Stimulated activated CD8-positive, alpha-beta memory T cell treated with anti-CD3 and anti-CD28 coated beads, Interleukin-15, amount 100 ng/mL, for 4 hours (primary cell): ENCODE measurements at places on chromosomes 6 and 20.

DNA sequence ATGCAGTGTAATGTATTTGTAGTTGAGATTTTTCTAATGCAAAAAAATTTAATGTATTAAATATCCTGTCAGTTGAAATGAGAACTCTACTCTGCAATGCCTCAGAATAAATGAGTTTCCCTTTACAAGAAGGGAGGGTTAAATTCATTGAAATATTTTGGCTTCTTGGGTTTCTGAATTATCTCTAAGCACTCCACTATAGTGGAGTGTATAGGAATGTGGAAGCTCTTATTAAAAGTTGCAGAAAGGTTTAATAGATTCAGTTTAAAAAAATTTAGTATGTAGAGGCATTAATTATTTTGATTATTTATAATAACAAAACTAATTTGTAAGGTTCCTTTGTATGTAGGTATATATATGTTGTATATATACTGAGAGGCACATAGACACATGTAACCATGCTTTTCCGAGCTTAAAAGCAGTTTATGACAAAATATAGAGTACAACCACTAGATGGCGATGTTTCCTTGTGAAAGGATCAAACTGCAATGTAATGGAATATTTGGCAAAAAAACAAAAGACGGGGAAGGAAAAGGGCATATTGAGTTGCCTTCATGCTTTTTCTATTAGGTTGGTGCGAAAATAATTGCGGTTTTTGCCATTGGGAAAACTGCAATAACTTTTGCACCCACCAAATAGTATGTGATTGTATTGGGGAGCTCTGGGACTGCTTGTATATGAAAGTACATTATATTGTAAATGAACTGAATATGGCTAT is 144.2 kb downstream of the MYO6 start:
- no peak for DNase-seq

DNA sequence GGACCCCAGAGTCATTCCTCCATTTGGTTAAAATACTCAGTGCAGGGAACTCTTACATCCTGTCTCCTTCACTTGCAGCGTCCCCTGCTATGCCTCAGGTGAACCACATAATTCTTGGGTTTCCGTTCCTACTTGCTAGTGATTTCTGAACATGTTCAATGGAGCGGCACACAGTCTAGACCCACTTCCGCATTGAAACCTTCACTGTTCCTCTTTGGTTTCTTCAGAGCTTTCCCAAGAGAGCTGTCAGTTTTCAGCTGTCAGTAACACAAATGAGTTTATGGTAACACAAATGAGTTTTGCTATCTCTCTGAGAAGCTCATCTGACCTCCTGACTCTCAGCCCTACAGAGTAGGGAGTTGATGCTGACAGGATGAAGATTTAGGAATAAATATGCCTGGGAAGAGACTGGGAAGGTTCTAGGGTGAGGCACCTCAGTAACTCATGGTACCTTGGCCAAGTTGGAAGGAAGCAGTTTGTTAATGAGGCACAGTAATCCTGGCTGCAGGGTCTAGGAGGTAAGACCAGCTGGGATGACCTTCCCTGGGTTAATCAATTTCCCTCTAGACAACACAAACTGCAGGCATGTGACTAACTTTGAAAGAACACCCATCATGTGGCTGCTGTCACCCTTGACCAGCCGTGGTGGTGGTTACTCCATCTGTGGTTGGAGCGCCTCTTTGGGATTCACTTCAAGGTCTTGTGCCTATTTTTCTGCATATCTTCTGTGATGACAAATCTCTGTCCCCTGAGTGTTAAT is 5.4 kb downstream of the SYS1 start:
- DNase-seq = no peak

GRCh38 chr6:170289951-170290295 is 955 bp downstream of the DLL1 start:
- no peak for DNase-seq

GRCh38 chr6:142934106-142934505 is 10.9 kb downstream of the HIVEP2 start:
- no peak for DNase-seq

- no peak for DNase-seq
Observed at GRCh38 chr6:141290941-141291721, 841.6 kb upstream of the GJE1 start.

DNA sequence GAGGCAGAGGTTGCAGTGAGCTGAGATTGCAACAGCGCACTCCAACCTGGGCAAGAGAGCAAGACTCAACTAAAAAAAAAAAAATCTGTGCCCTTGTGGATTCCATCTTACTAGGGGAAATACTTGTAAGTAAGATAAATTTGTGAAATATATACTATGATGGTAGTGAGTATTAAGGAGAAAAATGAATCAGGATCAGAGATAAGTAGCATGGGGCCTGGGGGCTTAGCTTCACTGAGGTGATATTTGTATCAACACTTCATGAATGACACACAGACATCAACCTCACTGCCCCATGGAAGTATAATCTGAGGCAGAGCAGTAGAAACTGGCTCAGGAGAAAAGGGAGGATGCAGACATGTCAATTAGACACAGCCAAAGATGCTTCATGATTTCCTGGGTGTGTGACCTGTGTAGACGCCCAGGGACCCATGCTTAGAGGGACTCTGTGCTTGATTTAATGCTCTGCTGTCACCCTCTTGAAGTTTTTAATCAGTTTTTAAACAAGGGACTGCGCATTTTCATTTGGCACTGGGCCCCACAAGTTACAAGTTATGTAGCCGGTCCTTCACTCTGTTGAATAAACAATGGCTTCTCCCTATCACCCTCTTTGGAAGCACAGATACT is 41.9 kb downstream of the PCNA start:
- DNase-seq = no peak
